ENCODE measurements at places on chromosomes 12 and 14.
A peak's percentile ranks its signal among the peaks of the same experiment; 100 is the strongest.

- peak; percentile 61 for DNase-seq
These were observed 35.8 kb upstream of the FBXO33 start for GRCh38 chr14:39467889-39468524.

DNA sequence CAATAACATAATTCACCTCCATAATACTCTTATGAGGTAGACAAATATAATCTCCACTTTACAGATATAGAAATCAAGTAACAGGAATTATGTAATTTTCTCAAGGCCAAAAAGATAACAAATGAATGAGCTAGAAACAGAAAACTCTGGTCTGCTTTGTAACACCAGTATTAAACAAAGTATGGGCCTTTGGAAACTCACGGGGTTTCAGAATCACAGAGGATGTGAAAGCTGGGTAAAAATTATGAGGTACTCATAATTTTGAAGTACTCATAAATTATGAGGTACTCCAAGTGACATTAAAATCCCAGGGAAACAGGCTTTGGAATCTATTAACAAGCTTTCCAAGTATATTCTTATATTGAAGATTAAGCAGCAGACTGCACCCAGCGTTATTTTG is 140.2 kb downstream of the MED13L start:
- no peak for DNase-seq

- DNase-seq: no peak
These were observed 907.2 kb downstream of the LRFN5 start for GRCh38 chr14:42513837-42514236.

DNA sequence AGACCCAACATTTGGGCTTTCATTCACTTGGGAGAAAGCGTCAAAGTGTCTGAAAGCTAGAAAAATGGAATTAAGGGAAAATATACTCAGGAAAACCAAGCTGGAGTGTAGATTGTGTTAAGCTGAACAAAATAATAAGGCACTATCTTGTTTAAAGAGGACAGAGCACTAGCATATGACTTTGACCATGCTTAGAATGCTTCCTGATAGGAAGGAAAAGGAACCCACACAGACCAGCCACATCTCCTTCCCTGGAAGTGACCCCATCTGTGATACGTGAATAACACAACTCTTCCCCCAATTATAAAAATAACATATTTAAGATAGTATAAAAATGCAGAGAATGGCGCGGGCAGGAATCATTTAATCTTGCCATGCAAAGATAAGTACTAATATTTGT is 94.7 kb upstream of the BCL2L14 start:
- no peak for DNase-seq

DNA sequence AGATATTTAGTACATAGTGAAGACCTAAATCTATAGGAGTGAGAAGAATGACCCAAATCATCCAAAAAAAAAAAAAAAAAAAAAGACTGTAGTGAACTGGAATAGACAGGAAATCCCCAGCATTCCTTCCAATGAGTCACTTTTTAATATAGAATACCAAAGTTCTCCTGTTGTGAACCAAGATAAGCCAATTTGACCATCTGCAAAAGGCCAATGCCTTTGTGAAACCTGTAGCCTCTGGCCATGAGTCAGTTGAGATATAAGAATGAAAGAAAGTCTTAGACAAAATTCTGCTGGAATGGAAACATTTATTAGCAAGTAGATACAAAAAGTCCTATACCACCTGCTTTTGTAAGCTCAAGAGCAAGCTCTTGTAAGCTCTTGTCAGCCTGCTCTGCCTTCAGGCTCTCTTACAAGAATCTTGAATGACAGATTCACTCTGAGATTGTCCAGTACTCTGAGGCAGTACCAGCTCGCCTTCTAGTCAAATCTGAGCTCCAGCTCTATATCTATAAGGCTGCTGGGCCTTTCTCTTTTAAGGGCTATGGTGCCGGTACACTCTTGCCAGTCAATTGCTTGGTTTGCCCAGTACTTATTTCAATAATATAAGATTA is 243.0 kb upstream of the TMTC1 start:
- peak; percentile 76 for DNase-seq

DNA sequence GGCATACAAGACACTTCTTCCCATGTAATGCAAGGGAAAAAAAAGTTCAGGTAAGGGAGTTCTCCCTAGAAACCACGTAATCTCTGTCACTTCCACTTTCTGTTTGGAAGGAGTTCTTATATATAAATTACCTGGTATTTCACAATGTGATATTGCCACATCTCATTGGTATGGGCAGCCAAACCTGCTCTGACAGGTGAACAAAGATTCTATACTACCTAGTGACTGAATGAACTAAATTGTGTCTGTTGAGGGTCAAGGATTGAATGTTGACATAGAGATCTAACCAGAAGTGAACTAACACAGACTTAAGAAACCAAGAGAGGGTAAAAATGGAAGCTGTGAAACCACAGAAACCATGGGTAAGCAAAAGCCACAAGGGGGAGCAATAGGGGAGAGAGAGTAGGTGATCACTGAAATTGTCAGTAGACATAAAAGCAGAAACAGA is 161.3 kb downstream of the RPL10L start:
- DNase-seq: peak; percentile 20

DNA sequence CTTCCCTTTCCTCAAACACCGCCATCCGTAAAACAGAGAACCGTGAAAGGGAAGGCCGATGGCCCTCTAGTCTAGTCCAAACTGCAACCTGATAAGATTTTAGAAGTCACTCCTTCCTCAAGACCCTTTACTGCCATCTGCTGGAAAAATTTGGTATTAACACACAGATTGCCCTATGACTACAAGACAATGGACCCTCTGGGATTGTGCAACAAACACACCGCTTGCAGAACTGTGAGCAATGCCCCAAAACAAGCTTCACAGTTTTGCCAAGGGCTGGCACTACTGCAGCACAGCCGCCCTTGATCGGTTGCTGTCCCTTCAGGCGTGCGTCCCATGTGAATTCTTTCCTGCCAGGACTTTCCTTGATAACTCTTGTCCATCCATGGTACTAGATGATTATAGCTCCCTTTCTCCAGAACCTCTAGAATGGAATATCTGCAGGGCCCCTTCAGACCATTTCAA is 23.1 kb downstream of the LLPH start:
- peak; percentile 90 for DNase-seq

- DNase-seq: no peak
These were observed 102.4 kb upstream of the E2F7 start for GRCh38 chr12:77167801-77168200.

DNA sequence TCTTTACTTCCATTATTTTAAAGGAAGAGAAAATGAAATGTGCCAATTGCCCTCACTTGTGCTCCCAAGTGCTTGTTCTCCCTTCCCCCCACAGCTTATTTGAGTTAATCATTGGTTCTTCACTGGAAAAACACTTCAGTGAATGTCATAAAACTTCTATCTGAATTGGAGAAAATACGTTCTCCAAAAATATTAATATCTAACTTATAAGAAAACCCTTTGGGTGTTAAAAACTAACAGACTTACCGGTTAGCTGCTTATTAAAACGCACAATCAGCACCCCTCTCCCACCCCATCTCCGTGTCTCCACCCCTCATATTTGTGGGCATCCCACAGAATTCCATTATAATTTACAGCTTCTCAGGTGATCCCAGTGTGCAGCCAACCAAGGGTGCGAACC is 31.7 kb downstream of the PLEKHA5 start:
- DNase-seq: peak; percentile 75

GRCh38 chr14:69204753-69205152 is 13.5 kb downstream of the EXD2 start:
- DNase-seq: peak; percentile 54

DNA sequence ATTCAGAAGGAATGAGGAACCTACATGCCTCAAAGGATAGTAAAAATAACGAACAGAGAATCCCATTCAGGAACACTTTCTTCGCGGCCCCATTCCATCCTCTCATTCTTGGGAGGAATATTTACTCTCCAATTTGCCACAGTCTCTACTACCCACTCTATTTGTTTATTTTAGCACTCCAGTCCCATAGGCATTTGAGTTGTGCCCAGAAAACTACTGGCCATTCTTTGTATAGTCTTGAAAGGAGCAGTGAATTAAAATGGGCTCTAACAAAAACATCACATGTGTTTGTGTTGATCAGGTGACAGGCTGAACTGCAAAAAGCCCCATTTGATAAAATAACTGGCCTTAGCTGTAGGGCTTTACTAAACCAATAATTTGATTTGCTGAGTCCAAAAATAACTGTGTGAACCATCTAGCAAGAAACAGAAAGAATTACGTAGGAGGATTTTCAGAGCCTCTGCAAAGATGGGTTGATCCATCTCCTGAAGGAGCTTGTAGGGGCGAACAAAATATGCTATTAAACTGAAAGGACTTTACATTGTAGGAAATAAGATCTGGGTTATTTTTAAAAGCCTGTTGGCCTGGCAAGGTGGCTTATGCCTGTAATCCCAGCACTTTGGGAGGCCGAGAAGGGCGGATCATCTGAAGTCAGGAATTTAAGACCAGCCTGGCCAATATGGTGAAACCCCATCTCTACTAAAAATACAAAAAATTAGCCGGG is 142.3 kb upstream of the CPNE8 start:
- no peak for DNase-seq

DNA sequence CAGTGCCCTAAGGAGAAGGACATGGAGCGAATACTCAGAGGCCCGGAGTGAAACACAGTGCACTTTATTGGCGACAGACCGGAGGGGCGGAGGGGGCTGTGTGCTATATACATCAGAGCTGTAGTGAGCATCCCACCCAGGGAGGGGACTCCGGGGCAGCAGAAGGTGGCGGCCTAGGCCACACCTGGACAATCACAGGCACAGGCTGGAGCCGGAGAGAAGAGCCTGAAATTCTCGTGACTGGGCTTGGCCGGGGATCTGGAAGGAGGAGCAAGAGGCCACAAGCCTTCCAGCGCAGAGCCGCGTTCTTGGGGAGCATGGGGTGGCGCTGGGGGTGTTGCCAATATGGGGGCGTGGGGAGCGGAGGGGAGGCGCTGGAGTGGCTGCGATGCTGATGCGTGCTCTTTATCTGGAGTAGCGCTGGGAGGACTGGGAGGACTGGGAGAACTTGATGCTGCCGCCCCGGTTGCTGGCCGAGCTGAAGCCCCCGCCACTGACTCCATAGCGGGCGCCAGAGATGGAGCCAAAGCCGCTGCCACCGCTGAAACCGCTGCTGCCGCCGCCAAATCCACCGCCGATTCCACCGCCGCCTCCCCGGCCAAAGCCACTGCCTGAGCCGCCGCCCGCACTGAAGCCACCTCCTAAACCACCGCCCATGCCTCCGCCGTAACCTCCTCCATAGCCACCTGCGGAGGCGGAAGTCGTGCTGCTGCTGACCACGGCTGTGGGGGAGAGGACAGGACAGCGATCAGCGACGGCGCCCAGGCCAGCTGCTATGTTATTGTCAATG is 6.1 kb downstream of the KRT3 start:
- DNase-seq: peak; percentile 49

- no peak for DNase-seq
These were observed 386.7 kb upstream of the CCDC196 start for GRCh38 chr14:66099451-66099850.

DNA sequence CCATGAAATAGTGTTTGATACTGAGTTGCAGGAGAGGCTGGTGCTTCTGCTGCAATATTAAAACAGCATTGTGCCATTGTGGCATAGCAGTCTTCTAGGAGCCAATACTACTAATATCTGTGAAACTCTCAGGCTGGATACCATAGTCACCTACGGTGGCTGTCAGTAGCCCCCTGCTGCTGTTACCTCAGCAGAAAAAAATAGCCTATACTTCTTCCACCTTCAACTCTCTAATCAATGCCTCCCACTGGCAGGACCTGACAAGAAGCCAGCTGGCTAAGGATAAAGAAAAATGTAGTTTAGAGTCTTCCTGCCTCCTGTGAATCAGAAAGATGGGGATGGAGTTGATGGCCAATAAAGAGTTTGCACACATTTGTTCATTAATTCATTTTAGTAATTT is 91.6 kb downstream of the PDE3A start:
- DNase-seq: no peak

DNA sequence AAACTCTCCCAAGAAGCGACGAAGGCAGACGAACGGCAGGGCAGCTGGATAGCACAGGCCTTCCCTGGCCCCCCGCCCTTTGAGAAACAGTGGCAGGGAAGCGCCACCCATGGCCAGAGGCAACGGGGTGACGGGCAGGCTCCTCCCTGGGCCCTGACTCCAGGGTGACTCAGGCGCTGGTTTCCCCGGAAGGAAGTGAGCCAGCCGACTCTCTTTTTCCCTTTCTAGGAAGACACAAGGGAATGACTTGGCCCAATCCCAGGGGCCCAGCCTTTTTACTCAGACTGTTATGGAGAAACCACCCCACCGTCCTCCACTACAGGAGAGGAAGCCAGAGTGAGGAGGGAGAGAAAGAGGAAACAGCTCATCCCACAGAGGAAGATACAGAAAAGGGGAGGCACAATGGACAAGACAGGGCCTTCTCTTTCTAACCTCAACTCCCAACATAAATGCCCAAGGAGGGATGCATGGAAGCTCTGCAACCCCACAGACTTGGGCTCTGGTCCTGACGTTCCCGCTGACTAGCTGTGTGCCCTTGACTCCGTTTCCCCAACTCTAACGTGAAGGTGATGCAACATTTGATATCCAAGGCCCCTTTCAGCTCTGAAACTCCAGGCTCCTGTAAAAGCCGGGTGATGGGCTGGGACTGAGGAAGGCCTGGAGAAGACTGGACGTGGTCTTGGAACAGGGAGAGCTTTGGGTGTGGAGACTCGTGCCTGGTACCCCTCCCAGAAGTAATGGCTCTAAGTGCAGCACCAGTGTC is 27.9 kb downstream of the ACTN1 start:
- peak; percentile 98 for DNase-seq

DNA sequence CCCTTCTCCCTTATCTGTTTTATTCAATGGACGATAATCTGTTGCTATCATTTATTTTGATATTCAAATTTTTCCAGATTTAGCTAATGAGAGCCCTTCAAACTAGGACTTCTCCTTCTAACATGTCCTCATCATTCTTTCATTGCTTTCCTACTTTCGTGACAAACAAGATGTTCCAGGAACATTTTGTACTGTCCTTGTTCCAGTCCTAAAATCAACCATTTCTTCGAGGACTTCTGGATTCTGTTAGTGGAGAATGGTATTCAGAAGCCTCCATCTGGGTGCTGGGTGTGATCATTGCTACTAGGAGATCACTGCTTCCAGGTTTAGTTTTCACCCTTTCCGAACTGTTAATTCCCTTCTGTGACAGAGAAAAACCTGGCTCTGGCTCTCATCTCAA is 29.5 kb upstream of the FBXO34 start:
- DNase-seq: no peak

DNA sequence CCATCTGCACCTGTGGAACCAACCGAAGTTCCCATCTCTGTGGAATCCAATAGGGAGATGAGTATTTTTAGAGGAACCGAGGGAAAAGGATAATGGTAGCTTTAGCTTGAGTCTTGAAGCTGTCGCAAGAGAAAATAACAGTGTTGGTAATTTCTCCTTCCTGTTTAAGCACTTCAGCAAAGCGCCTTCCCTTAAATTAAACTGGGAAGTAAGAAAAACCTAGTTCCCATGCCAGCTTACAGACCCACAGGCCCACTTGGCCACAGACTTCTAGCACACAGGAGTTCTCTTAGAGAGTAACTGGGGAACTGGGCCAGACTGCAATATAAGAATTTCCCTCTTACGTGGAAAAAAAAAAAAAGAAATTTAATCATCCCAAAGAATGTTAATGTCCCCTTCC is 223.8 kb downstream of the EFCAB11 start:
- no peak for DNase-seq
